HT1080 (cell line): ENCODE measurements at places on chromosomes 3 and 15.
A peak's percentile ranks its signal among the peaks of the same experiment; 100 is the strongest.

- no peak for DNase-seq
Measured at GRCh38 chr3:19885468-19885867, 48.5 kb downstream of the EFHB start.

GRCh38 chr3:70973558-70973957 is 610.0 kb downstream of the FOXP1 start:
- DNase-seq: peak; percentile 55

DNA sequence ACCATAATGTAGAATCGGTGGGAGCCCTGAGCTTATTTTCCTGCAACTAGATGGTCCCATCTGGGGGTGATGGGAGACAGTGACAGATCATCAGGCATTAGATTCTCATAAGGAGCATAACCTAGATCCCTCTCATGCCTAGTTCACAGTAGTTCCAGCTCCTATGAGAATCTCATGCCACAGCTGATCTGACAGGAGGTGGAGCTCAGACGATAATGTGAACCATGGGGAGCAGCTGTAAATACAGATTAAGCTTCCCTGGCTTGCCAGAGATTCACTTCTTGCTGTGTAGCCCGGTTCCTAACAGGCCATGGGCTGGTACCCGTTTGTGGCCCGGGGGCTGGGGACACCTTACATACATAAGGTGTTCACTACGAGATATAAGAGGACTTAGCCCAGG is 67.5 kb upstream of the LRRFIP2 start:
- no peak for DNase-seq

- DNase-seq: no peak
Measured at GRCh38 chr3:142509079-142509478, 61.2 kb upstream of the XRN1 start.

GRCh38 chr3:103863381-103863780 is 1428.6 kb downstream of the ZPLD1 start:
- no peak for DNase-seq

- DNase-seq: no peak
Measured at GRCh38 chr3:95350049-95350448, 1287.2 kb downstream of the NSUN3 start.

- no peak for DNase-seq
Measured at GRCh38 chr3:115709093-115709492, 85.8 kb downstream of the GAP43 start.

GRCh38 chr3:16461463-16462245 is 51.8 kb downstream of the RFTN1 start:
- DNase-seq: no peak

- no peak for DNase-seq
Measured at GRCh38 chr3:146712806-146713205, 107.7 kb upstream of the PLSCR5 start.

GRCh38 chr3:76788206-76788605 is 251.7 kb upstream of the ROBO2 start:
- no peak for DNase-seq

DNA sequence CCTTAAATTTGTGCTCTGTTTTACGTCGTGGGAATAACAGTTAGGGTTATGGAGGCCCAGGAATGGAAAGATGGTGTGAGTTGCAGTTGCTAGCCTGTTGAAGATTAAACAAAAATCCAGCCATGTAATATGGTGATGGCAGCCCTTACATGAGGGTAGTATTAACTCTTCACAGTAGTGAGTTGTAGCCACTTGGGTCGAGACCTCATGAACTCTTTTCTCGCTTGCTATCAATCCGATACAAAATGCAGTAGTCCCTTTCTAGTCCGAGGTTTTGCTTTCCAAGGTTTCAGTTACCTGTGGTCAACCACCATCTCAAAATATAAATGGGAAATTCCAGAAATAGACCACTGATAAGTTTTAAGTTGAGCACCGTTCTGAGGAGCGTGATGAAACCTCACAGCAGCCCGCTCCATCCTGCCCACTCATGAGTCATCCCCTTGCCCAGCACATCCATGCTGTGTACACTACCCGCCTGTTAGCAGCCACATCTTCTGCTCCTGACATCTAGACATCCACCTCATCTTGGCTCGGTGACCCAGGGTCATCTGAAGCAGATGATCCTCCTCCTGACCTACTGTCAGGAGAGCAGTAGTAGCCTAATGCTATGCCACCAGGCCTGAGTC is 177.9 kb downstream of the CDIN1 start:
- peak; percentile 85 for DNase-seq

DNA sequence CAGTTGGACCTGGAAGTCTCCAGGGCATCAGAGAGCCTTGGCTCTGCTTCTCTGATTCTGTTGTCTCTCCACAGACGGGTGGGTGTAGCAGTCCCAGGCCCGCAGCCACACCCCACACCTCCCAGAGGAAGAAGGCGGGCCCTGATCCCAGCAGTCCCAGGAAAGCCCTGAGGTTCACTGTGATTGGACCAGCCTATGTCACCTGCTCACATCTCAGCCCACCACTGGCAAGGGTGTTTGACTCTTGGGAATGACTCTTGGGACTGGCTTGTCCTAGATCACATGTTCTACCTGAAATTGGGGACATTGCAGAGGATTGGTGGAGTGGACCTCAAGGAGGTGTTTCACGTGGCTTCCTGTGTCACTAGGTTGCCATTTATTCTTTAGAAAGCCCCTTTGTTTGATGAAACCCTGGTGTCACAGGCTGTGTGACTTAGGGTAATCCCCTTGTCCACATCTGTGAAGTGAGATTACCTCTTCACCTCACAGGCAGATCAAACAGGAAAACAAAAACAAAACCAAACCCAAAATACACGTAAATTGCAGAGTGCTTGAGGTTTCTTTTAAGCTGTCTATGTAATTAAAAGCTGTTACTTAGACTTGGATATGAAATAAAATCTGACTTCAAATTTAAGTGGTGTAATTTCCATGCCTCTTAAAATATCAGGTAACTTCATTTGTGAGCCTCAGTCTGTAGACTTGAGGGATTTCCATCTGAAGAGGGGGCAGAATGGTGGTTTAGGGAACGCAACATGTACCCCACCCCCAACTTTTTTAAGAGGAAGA is 26.7 kb downstream of the FLNB start:
- DNase-seq: no peak

- no peak for DNase-seq
Measured at GRCh38 chr3:11616551-11616950, 27.2 kb downstream of the VGLL4 start.

DNA sequence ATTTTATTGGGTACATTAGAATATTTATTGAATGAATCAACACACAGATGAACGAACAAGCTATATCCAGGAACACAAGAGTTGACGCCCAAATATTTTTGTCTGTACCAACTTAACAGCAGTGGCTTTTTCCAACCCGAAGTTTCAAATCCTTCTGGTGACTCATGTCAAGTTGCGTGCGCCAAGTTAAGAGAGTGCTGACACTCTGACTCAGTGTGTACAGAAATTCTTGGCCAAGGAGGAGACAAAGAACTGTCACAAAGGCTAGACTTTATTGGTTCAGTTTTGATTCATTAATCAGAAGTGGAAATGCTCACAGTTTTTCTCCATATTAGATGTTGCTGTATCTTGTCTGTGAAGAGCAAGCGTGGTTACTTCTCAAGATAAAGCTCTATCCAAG is 59.6 kb upstream of the TSC22D2 start:
- DNase-seq: peak; percentile 95

- peak; percentile 48 for DNase-seq
Measured at GRCh38 chr3:140342668-140343067, 335.2 kb upstream of the TRIM42 start.

DNA sequence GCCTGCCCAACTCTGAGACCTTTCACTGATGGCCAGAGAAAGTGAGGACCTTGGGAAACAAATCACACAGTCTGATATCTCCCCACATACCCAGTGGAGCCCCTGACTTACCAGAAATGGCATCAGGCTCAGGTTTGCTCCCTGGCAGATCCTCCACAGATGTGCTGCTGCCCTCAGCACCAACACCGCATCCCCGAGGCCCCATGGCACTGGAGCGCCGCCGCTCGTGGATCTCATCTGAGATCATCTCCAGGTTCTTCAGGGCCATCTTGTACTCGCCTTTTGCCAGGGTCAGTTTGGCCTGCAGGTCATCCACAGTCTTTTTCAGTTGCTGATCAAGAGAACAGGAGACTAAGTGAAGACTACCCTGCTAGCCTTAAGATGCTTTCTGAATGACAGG is 52.7 kb downstream of the CAPN7 start:
- DNase-seq: no peak

DNA sequence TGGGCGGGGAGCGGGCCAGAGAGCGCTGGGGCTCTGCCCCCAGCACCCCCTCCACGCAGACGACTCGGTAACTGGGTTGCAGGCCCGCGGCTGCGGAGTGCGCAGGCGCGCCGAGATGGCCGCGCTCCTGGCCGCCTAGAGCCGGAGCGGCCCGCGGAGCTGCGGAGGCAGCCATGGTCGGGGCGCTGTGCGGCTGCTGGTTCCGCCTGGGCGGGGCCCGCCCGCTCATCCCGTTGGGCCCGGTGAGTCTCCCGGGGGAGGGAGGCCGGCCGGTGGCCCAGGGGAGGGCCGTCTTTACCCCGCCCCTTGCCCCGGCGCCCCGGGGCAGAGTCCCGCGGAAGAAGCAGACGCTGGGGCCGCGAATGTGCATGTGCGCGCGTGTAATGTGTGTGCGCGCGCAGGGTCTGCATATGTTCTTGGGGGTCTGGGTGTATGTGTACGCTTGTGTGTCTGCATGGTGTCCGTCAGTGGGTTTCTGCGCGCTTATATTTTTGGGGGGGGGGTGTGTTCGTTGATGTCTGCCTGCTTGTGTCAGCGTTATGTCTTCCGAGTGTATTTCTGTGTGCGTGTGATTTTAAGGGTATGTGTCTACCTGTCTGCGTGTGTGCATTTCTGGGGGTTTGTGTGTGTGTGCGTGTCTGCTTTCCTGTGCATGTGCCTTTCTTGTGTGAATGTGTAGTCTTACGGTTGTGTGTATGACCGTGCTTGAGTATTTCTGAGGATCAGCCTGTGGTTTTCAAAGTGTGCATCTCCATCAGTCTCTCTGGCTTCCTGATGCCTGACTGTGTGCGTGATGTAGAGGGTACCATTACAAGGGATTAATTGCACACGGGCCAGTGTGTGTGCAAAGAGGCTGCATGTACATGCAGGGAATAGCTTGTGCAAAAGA is at the start of gene ABHD14A:
TSS of gene ABHD14A (plus strand) at position 102 of the 889 bp plus-strand sequence. CDS start at position 174, 72 bp downstream.
- DNase-seq: peak; percentile 57

DNA sequence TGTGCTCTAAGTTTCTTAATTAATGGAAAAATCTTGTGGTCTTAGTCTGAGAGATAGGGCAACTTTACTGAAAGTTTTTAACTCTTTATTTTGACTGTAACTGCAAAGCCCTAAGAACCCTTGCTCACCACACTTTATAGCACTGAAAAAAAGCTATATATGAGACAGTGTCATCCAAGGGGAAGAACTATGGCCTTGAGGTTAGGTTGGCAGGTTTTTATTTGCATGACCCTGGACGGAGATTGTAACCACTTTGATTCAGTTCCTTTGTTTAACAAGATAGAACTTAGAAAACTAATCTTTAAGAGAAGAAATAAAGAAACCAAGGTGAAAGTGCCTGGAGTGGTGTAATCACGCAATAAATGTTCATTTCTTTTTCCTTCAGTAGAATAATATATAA is 30.6 kb upstream of the LYSMD4 start:
- no peak for DNase-seq

GRCh38 chr15:101406526-101407195 is 82.8 kb downstream of the PCSK6 start:
- no peak for DNase-seq

DNA sequence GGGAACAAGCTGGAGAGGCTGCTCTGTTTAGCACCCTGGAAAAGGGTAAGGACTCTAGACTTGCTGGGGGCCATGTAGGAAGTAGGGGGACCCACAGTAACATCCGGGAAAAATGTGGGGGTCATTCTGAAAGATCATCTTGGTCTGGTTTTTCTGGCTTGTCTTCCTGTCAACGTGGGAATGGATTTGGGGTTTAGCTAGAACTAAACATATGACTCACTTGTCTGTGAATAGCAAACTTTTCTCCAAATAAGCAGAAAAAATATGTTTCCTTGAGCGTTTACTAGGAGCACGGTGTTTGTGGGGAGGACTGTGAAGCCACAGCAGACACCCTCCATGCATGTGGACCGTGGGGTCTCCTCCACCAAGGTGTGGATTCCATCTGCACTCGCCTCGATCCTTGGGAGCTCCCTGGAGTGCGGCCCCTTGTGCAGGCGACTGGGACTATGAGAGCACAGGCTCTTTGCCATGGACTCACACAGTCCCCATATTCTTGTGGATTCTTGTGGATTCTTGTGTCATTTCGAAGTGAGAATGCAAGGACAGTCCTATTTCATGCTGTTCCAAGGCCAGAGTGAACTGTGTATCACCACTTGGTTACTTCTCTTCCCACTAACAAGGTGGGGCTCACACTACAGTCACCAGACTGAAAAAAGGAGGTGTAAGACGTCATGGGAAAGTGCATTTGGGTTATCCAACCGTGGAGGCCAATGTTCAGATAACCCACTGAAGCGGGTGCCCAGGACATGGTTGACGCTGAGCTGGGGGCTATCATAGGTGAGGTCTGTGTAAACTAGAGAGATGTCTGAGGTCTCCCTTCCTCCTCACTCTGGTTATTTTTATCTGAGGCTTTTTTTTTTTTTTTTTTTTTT is 25.5 kb downstream of the PGPEP1L start:
- no peak for DNase-seq

DNA sequence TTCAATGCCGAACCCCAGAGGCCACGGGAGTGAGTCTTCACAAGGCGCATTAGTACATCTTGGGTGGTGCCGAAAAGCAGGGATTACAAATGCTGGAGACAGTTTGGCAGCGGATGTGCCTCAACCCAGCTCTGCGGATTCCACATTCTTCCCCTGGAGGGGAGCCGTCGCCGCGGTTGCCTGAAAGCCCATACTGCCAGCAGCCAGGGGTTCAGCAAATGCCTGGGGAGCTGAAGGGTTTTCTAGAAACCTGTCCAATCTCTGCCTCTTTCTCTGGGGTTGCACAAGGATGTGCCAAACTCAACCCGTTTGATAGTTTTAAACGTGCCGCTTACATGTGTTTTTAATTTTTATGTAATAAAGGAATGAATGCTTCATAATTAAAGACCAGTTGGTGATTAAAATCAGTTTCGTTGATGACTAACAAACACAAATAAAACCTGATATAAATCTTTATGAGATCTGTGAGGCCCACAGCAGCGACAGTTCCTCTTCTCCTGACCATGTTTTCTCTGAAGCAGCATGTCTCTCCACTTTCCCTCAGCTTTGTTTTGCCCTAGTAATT is 74.6 kb upstream of the LEKR1 start:
- peak; percentile 69 for DNase-seq

DNA sequence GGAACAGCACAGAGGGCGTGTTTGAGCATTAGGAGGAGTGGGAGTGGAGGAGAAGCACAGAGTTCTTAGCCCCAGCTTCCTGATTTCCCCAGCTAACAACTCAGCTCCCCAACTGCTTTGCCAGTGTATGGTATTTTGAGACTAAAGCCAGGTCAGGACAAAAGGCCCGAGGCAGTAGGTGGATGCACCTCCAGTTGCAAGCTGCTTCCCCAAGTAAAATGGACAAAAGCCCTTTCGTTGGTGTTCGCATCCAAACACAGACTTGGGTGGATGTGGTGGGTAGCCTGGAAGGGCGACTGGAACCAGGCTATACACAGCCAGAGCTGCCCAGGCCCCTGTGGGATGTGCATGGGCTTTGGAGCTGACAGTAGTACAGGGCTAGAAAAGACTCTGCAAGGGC is 12.3 kb upstream of the EHD4 start:
- DNase-seq: no peak
